ENCODE measurements at places on chromosomes 1 and 21.

DNA sequence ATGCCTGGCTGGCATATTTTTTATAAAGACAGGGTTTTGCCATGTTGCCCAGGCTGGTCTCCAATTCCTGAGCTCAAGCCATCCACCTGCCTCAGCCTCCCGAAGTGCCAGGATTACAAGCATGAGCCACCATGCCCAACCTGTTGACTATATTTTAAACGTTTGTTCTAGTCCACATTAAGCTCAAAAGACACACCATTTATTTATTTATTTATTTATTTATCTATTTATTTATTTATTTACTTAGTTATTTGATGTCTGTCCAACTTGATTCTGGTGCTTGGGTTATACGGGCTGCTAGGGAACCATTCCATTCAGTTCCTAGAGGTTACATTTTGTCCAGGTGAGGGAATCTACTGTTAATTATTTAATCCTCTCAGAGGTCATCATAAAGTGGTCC is 98.1 kb upstream of the ADGRL4 start:
- no peak for DNase-seq

- DNase-seq = no peak
These were observed 5.5 kb downstream of the C1QTNF12 start for GRCh38 chr1:1240822-1241587.

DNA sequence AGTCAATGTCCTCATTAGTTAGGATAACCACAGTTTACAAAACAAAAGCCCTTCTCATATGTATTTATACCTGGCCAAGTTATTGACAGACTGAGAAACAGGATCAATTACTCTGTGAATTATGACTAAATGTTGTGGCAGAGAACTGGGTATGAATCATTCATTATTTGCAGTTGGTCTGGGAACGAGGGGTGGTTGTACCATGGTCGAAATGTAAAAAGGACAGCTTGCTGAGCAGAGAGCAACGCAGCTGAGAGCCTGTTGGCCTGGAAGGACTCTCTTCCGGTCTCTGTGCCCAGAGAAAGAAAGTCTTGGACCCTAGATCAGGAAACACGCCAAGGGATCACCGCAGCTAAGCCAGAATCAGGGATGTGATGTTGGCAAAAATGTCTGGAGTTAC is 169.6 kb downstream of the DISC1 start:
- DNase-seq = no peak

- no peak for DNase-seq
These were observed 2.8 kb upstream of the RNU5D-1 start for GRCh38 chr1:44733784-44734183.

GRCh38 chr1:1891349-1892078 is 627 bp upstream of the GNB1 start:
- DNase-seq = peak; percentile 82

DNA sequence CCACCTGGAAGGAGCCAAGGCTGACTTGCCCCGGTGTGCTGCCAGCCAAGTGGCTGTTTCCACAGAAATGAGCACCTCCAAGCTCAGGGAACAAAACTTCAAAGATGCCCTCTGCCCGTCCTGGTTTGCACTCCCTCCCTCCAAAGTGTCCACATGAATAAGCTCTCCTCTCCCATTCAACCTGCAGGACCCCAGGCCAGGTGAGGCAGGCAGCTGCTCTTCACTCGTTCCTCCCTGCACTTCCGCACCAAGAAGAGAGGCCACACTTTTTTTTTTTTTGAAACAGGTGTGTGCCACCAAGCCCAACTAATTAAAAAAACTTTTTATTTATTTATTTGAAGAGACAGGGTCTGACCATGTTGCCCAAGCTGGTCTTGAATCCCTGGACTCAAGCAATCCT is 18.5 kb upstream of the CLIC4 start:
- DNase-seq = no peak

- DNase-seq = no peak
These were observed 19.4 kb downstream of the RSPH1 start for GRCh38 chr21:42476388-42477331.

DNA sequence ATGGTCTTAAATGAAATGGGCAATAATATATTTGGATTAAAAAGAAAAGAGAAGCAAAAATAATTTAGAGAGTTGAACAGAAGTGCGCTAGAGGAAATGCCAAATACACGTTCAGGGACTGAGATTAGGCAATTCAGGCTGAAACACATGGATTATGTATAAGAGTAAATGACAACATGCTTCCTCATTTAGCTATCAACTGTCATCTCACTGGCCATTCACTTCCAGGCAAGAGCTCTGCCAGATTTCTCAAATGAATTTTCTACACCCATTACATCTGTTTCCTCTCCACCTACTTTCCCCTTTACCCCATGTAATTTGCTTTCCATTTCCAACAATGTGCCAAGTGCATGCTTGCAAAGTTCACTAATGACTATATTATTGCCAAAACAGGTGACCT is 582.4 kb downstream of the LTN1 start:
- DNase-seq = peak; percentile 76

DNA sequence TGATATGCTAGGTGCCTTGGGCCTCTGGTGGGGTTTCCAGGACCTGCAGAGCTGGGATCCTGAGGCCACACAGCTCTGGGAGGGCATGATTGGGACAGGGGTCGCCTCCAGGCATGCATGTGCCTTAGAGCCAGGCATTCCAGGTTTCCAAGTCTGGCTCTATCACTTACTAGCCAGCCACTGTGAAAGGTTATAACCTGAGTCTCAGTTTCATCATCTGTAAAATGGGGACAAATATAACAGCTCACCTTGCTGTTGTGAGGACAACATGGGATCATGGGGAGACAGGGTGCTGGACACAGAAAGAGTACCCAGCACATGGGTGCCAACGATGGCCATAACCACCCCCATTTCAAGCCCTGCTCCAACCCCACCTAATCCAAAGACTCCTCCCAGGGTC is 2.7 kb downstream of the CHI3L1 start:
- no peak for DNase-seq

GRCh38 chr1:220528679-220529501 is 954 bp downstream of the MARK1 start:
- DNase-seq = no peak

DNA sequence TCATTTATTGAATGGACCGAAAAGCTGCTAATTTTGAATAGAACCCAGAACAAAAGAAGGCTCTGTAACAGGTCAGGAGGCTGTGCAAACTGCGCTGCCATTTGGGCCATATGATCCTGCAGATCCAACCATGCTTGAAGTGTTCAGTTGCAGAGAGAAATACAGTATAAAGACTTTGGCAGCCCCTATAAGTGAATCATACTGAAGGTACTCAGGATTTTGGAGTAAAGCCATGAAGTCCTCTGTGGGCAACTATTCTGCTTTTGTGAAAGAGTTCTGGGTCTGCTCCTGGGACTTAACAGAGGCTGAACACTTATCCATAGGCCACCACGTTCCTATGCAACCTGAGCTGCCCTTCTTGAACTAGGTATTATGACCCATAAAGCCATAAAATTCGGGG is 1613.6 kb upstream of the PRMT6 start:
- DNase-seq = no peak

DNA sequence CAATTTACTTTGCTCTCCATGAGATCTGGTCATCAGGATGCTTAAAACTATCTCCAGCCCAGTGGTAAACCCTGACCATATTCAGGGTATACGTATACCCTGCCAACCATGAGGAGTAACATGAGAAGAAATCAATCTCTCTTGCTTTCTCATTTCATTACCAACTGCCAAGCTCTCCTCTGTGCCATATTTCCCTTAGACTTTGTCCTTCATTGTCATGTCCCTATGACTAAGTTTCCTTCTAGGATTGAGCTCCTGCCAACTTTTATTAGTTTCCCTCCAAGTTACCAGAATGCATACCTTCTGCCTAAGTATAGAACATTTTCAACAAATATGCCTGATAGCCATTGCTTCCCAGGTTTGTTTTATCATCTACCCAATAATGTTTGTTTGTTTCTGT is 1113.9 kb upstream of the B3GALT2 start:
- DNase-seq = no peak

All from hematopoietic multipotent progenitor cell treated with erythropoietin and hydrocortisone succinate and interleukin-3 and kit ligand, for 4 days (in vitro differentiated cells).